Frontal cortex (tissue), 4 donors: ENCODE measurements at places on chromosomes 4 and X. TPM values are rescaled to one million over a fixed set of nuclear protein-coding genes. Genes with fewer than 3 reads are reported as not detected.

Gene ARHGEF38
- total RNA-seq = under 0.01 TPM

Gene SLC6A14
- total RNA-seq = not detected

Gene CCDC149
- 16.3 TPM for total RNA-seq

GRCh38 chr4:154039435-154040343 lies 250.8 kb upstream of the SFRP2 start:
- DNase-seq = no peak

GRCh38 chrX:29295987-29296680 lies 708.9 kb downstream of the IL1RAPL1 start:
- DNase-seq = no peak
